ENCODE measurements at places on chromosomes 2 and 18.

DNA sequence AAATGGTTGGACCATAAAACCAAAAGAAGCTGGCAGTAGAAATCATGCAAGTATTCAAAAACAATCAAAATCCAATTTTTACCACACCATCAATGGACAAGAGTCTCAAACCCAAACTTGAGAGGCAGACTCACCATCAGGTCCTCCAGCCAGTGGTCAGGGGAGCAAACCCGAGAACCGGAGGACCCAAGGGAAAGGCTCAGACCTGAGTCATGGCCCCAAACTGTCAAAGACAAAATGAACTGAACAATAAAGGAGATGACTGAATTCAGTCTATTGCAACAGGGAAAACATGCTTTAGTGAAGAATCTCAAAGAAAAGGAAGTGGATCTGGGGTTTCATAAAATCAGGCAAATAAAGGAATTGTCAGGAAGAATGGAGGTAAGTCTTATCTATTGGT lies 150.7 kb upstream of the MGAT5 start:
- no peak for DNase-seq

GRCh38 chr2:51472783-51473182 lies 440.9 kb upstream of the NRXN1 start:
- DNase-seq: no peak

- DNase-seq: no peak
These were observed 84.1 kb downstream of the R3HDM1 start for GRCh38 chr2:135615404-135615803.

GRCh38 chr2:50582164-50582563 lies 449.8 kb downstream of the NRXN1 start:
- no peak for DNase-seq

GRCh38 chr2:56266761-56267414 lies 83.1 kb downstream of the CCDC85A start:
- DNase-seq: no peak

GRCh38 chr2:70181363-70181956 lies 9.4 kb downstream of the C2orf42 start:
- no peak for DNase-seq

DNA sequence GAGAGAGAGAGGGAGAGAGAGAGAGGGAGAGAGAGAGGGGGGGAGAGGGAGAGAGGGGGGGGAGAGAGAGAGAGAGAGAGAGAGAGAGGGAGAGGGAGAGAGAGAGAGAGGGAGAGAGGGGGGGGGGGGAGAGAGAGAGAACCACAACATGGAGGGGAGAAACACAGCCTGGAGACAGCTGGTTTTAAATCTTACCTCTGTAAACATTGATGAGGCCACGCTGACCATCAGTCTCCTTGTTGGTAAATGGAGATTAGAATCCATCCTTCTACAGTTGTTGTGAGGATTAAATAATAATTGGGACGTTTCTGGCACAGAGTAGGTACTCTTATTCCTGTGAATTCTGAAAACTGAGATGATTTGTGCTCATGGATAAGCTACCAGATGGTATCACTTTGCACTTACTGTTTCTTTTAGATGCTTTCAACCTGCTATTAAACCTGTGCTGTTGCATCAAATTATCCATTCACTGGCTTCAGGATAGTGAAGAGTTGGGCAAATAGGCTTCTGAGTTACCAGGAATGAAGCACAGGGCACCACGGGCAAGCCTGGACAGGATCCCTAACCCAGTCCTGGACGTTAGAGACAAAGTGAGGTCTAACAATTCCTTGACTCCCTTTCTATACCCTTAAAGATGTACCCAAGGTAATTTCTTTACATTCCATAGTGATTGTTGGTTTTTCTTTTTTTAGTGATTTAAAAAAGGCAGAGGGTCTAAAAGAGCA lies 318.1 kb downstream of the ZNF521 start:
- no peak for DNase-seq

DNA sequence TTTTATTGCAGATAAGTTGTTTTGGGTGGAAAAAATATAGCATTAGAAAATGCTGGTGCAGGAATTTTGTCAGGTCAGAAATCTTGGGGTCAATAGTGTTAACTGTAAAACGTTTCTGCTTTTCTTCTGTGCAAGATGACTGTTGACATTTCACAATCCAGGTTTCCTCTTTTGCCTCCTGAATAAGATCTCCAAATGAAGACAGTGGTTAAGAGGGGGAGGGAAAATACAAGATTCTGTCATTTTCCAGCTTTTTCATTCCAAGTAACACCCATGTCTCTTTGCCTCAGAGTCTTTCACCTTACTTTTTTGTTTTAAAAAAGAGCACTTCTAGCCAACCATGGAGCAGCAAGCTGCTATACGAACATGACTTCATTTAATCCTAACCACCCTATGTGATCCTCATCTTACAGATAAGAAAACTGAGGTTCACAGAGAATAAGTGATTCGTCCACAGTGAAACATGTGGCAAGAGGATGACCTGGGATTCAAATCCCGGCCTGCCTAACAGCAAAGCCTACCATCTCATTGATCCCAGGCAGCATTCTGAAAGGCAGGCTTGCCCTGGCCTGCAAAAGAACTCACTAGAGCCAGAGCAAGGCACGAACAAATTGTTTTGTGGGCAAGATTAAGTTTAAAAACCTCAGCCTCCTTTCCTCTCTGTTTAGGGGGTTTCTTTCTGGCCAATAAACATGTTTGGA lies 3.0 kb downstream of the PLEK start:
- no peak for DNase-seq

DNA sequence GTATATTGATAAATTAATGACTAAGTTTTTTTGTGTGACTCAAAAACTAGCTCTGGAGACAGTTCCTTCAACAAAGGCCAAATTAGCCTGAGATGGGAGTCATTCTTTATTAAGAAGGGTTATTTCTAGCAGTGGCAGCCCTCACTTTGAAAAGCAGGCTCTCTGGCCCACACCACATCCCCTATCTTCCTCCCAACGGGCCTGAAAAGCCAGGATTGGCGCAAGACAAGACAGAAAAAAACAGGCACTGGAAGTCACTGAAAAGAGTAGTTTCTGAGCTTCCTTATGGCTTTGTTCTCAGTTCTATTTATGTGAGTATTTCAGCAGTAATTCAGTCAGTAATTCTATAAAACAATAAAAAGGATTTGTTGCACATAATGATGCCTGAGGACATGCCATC lies 149.0 kb downstream of the LAMA3 start:
- DNase-seq: no peak

Measured in activated T-helper 1 cell treated with anti-CD3 and anti-CD28 coated beads, Interleukin-2, amount 50 U/mL, for 16 hours (primary cell).